ENCODE measurements at places on chromosomes 13 and 19.

GRCh38 chr13:102225892-102226291 lies 176.0 kb downstream of the FGF14 start:
- DNase-seq: no peak

GRCh38 chr13:99227909-99228688 lies 27.4 kb downstream of the UBAC2 start:
- no peak for DNase-seq

DNA sequence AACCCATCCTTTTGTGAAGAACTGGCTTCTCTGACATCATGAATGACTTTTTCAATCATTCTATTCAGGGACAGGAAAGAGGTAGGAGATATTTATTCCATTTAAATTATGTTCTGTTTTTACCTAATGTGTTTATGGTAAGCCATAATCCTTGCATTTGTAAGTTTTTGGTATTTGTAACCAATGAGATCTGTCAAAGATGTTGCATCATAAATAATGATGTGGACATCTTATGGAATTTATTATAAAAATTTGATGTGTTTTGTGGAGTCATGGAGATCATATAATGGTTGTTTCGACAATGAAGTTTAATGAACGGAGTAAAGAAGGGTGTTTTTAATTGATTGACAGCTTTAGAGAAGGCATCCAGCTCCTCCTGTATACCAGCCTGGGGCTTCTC lies 67.6 kb downstream of the LMO7 start:
- no peak for DNase-seq

- DNase-seq: no peak
Observed at GRCh38 chr19:18655173-18655844, 18.5 kb downstream of the KLHL26 start.

GRCh38 chr13:60990032-60990733 lies 425.5 kb downstream of the PCDH20 start:
- no peak for DNase-seq

GRCh38 chr19:16446724-16447368 lies 24.9 kb downstream of the EPS15L1 start:
- DNase-seq: peak; percentile 65

- no peak for DNase-seq
Observed at GRCh38 chr19:35216833-35217648, 11.5 kb downstream of the FAM187B start.

- DNase-seq: no peak
Observed at GRCh38 chr19:43820098-43820883, 6.8 kb upstream of the ZNF283 start.

DNA sequence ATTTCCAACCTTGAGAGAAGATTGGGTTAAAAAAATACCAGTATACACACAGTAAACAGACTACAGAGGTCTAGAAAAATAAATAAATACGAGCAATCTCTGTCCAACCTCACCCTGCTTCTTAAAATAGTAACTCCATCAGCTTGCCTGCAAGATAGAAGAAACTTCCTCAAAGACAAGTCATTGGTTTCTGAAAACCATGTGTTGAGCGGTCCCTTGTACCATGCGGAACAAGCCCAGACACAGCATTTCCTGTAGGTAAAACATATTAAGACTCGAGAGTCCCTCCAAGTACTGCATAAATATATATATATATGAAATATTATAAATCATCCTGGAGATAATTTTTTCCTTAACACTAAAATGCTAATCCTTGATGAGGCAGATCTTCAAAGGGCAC lies 157.4 kb downstream of the MZT1 start:
- DNase-seq: no peak

- no peak for DNase-seq
Observed at GRCh38 chr13:42497798-42498197, 76.2 kb upstream of the TNFSF11 start.

- DNase-seq: no peak
Observed at GRCh38 chr13:40348096-40348679, 318.3 kb downstream of the FOXO1 start.

GRCh38 chr19:45477186-45477585 lies 9.4 kb downstream of the FOSB start:
- DNase-seq: no peak

DNA sequence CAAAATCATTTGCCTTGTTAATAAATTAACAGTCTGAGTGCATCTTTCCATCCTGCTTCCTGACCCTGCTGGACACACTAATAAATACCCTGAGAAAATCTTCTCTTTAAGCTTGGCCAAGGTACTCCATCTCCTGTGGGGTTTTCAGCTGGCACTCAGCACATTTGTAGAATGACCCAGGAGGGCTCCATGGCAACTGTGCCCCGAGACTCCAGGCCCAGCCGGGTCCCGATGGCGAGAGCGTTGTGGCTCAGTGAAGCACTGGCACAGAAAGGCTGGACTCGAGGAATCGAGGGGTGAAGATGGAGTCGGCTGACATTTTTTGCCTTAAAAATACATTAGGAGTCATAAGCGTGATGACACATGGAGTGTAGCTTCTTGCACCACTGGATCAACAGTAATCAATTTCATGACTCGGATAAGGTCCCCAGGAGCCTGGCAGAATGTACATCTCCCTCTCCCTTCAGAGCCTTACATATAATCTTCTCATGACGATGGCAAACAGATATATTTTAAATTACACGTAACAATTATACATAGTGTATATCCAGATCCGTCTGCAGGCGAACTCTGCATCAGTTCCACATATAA lies 85.4 kb downstream of the SLC7A1 start:
- DNase-seq: no peak

DNA sequence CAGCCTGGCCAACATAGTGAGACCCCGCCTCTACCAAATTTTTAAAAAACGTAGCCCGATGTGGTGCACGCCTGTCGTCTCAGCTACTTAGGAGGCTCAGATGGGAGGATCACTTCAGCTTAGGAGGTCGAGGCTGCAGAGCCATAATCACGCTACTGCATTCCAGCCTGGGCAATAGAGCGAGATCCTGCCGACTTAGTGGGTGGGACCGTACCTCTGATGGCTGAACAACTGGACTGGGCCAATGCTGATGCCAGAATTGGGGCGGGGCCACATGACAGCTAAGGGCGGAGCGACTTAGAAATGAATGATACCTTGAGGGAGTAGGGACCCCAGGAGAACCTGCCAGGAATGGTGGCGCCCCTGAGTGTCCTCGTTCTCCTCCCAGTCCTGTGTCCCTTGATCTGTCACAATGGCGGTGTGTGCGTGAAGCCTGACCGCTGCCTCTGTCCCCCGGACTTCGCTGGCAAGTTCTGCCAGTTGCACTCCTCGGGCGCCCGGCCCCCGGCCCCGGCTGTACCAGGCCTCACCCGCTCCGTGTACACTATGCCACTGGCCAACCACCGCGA lies 3.6 kb downstream of the LTBP4 start:
- DNase-seq: no peak

- peak; percentile 36 for DNase-seq
Observed at GRCh38 chr19:39409208-39410016, 2.8 kb downstream of the ZFP36 start.

DNA sequence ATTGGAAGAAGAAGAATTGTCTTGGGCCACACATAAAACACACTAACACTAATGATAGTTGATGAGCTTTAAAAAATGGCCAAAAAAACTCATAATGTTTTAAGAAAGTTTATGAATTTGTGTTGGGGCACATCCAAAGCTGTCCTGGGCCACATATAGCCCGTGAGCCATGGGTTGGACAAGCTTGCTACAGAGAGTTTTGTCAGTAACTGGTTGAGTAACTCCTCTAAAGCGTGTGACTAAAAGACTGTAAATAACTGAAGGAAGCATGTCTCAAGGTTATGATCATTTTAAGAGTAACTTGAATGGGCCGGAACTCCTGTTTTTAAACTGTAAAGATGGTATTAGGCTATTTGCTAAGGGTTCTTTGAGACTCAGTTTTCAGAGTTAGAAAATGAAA lies 118.0 kb downstream of the KL start:
- DNase-seq: no peak

DNA sequence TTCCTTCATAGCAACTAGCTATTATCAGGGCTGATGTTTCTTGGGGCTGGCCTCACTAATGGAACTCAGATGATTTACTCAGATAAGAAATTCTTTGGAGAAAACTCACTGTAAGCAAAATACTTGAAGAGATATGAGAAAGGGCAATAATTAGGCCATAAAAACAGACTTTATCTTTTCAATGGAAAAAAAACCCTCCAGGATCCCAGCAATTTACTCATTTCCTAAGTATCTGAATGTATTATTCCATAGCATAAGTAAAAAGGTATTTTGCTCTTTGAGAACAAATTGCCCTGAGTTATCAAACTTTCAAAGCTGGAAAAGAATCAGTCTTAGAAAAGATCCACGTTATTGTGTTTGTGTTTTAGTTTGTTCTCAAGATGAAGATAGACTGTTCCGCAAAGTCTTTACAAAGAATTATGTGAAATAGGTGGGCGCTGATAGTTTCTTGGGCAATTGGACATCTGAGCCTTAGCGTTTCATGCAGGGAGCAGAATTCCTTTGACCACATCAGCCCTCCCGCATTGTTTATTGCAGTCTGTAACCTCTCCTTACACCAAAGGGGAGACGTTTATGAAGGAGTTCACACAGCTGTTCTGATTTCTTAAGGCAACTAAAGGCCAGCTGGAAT lies 29.1 kb upstream of the CSNK1A1L start:
- DNase-seq: no peak

DNA sequence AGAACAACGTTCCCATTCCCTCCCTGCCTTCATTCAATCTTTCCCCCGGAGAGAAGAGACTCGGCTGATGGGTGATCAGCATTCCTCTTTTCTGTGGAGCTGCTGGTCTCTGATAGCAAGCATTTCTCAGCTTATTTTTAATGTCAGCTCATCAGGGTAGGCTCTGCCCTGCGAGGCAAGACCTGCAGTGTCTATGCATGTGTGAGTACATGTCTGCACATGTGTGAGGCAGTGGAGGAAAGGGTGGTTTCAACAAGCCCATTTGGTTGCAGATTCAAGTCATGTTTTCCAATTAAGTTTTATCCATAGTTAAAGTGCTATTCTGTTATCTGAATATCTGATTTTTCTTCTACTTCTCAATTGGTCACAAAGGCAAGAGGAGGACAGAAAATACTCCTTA lies 19.5 kb downstream of the SLC10A2 start:
- DNase-seq: no peak

DNA sequence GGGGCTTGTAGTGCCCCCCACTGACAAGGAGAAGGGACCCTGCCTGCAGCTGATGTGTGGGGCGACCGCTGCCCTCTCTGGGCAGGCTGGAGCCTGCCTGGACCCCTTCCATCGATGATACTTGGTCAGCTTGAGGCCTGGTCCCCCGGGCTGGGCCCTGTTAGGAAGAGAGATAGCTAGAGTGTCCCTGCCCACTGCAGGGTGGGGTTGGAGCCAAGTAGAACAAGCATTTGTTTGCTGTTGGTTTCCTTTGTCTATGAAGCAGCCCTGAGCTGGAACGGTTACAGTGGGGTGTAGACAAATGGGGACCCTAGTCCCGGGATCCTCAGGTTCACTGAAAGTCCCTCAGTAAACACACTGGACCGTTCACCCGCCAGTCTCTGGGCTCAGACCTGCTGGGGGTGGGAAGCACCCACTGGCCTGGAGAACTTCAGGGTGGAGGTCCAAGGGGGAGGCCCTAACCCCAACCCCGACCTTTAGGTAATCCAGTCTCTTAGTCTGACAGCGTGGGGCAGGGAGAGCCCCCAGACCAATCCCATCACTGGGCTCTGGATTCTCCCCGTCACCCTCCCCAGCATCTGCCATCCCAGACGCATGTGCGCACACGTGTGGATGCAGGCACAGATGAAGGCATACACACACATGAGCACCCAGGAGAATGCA lies 204.8 kb upstream of the ZNF536 start:
- DNase-seq: no peak

GRCh38 chr19:40542202-40542859 lies 34.3 kb upstream of the SHKBP1 start:
- DNase-seq: no peak

DNA sequence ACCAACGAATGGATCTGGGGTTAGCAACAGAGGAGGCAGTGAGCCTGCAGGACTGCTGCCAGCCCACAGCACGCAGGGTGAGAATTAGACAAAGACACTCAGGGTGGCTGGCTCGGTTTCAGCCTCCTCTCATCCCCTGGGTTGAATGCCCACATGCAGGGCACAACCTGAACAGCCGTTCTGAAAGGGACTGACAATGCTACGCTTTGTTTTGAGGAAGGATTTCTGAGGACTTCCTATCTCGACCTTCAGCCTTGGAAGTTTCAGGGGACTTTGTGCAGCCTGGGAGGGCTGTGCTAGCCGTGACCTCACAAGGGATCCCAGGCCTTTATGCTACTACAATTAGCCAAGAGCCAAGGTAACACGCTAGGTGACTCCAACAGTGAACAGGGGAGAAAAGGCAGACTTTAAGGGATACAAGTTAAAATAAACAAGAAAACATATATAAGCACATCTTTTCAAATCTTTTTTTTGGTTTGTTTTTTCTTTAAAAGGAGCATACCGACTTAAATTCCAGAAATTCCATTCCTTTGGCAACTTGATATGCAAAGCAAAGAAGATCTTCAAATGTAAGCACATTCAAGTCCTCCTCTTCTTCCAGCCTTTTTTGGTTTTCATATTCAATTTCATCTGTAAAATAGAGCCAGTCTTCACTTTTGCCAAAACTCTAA lies 34.5 kb upstream of the URAD start:
- DNase-seq: no peak

GRCh38 chr19:34044021-34044420 lies 128.3 kb upstream of the LSM14A start:
- DNase-seq: no peak

DNA sequence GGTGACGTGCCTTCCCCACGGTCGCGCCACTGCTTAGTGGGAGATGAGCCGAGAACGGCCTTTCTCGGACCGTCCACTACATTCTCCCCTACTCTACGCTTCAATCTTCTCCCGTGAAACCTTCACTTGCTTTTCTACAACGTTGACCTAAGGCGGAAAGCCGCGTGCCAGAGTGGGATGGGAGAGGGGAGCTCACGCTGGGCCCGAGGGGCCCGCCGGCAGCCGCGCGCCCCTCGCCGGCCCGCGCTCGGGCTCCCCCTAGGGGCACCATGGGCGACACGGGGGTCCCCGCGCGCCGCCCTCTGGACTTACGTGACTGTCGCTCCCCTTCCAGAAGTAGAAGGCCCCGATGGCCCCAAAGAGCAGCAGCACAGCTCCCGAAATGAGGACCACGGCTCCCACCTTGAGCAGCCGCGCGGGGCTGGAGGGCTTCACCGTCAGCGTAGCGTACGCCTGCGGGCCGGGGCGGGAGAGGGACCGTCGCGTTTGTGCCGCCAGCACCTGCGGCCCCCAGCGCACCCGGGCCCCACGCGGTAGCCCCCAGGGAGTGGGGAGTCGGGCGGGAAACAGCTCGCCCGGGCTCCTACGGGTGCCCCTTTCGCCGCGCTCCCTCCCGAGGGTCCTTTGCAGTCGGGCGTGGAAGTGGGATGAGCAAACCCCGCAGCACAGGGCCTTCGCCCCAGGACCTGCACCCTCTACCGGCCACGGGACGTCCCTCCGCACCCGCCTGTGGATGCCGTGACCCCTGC lies 727 bp downstream of the CNMD start:
- DNase-seq: no peak

GRCh38 chr19:45643024-45643926 lies 4.1 kb upstream of the EML2 start:
- DNase-seq: no peak

Measured in amniotic stem cell (primary cell).